ENCODE measurements at places on chromosomes 13 and 19.

GRCh38 chr19:19054315-19054938, 9.4 kb upstream of the SLC25A42 start:
- no peak for DNase-seq

DNA sequence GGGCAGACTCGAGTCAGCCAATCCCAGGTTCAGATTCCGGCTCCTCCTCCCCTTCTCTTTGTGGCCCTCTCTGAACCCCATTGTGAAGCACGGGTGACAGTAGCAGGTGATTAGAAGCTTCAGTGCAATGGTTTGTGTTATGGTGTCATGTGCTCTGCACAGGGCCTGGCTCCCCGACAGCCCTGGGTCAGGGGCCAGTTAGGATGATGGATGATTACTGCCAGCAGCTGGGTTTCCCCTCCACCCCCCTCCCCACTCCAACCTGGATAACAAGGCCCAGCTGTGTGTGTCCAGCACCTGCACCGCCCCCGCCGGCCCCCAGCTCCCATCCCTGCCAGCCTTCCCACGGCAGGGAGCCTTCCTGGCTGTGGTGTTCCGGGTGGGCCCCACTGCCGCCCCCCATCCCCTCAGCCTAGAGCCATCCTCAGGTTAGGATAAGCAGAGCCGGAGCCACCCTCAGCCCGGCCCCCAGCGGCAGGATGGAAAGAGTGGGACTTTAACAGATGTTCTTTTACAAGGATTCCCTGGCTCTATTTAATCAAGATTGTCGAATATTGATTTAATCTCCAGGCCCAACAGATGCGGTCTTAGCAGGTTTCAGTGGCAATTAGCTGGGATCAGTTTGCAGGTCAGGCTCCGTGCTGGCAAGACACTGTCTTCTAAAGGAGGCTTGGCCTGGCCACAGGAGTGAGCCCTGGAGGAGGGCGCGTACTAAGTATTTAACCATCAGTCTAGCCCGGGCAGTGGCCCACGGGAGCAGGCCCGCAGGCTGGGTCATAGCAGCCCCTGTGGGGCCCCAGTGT, 156.2 kb downstream of the SIPA1L3 start:
- DNase-seq, result no peak

GRCh38 chr13:88979465-88980175, 1308.4 kb downstream of the SLITRK5 start:
- DNase-seq, result no peak

GRCh38 chr19:45451131-45451849, 16.5 kb upstream of the FOSB start:
- DNase-seq, result peak; percentile 58

DNA sequence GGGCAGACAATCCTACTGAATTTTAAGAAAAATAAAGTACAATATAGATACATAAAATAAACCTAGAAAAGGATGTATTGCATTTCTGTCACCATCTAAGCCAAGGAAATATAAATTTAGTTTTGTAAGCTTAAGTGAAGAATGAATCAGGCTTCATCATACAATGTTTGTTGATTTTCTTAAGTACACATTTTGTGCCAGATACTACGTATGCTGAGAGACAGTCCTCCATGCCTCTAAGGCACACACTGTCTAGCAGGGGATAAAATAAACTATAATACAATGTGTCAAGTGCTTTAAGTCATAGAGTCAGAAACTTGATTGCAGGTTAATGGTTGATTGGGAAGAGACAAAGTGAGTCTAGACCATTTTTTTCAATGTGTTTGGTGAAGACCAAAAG, 465.7 kb downstream of the TBC1D4 start:
- DNase-seq, result no peak

DNA sequence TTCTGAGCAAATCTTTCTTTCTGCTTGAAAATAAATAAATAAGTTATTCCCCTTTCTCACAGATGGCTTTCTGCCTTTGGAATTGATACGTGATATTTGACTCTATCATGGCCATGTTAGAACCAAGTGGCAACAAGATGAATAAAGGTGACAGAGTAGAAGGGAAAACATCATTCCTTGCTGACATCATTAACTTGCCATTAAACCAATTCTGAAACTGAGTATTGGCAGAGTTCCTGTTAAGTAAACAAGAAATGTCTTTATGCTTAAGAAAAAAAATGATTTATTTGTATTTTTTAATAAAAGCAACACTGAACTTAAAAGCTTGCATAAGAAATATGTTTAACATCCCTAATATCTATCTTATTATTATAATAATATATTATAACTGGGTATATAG, 828.1 kb downstream of the PCDH9 start:
- no peak for DNase-seq

DNA sequence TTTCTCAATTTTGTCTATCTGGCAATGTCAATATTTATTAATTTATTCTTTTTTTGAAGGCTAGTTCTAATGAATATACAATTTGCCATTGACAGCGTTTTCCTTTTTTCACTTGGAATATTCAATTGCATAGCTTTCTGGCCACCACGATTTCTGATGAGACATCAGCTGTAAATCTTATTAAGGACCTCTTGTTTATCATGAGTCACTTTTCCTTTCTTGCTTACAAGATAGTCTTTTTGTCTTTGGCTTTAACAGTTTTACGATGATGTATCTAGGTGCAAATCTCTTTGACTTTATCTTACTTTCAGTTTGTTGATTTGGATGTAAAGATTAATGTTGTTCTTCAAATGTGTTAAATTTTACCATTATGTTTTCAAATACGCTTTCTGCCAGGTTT, 991.6 kb upstream of the SLC10A2 start:
- no peak for DNase-seq

DNA sequence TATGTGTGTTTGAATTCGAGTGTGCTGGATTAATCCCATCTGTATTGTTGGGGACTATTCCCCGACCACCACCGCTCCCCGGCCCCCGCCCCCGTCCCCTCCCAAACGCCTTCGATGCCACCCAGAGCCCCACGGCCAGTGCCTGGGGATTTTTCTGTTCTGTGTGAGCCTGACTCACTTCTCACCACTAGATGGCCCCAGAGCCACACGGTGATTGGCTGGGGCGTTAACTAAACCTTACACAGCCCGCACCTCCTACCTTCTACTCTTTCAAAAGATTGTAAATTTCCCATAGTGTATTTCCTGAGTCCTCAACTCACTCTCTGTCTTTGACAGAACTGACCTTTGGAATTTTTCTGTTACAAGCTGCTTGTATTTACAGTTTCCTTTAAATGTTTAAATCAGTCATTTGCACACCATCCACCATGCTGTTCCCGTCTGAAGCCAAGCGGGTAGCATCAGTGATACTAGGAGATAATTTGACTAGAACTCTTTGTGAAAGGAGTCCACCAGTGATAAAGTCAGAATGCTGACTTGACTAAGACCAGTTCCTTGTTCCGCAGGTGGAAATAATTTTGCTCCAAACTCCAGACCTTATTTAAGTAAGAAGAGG, 61.4 kb downstream of the RFX2 start:
- peak; percentile 64 for DNase-seq

DNA sequence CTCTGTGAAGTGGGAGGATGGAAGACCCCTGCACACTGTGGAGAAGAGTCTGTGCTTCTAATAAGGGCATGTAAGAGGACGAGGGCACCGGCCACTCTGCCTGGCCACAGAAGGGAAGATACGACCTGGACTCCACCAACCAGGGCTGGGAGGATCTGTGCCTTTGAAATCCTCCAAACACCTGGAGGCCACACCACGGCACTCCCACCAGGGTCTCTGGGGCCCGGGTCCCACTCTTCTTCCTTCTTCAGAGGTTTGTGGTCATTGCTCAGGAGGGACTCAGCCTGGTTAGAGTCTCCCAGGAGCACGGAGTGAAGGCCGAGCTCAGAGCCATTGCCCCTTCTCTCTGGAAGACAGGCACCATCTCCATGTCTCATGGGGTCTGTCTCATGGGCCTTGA, 42.0 kb downstream of the RAB20 start:
- no peak for DNase-seq

- no peak for DNase-seq
These were observed 159.1 kb downstream of the HS6ST3 start for GRCh38 chr13:96248996-96249395.

- no peak for DNase-seq
These were observed 598.4 kb upstream of the SLITRK6 start for GRCh38 chr13:86397635-86398034.

GRCh38 chr19:16529466-16530144, 12.6 kb downstream of the CHERP start:
- DNase-seq, result no peak

Data from activated T-helper 1 cell treated with anti-CD3 and anti-CD28 coated beads, Interleukin-12 subunit alpha, Interleukin-12 subunit beta, Interleukin-2, Interleukin-4 antibody, amounts not matched to agents 30 ng/mL and 10 ng/mL and 1 ng/mL, durations not matched to agents 14 hours and 24 hours and 36 hours (primary cell).